DMS79 treated with DMSO at 0.1 percent for 48 hours (cell line): ENCODE measurements at places on chromosomes 3 and 15.

- peak; percentile 10 for DNase-seq
These were observed at the start of gene DLEC1 for GRCh38 chr3:38039101-38039898. TSS of gene DLEC1 (plus strand) at chr3:38039208. CDS start at chr3:38039226, 18 bp downstream.

DNA sequence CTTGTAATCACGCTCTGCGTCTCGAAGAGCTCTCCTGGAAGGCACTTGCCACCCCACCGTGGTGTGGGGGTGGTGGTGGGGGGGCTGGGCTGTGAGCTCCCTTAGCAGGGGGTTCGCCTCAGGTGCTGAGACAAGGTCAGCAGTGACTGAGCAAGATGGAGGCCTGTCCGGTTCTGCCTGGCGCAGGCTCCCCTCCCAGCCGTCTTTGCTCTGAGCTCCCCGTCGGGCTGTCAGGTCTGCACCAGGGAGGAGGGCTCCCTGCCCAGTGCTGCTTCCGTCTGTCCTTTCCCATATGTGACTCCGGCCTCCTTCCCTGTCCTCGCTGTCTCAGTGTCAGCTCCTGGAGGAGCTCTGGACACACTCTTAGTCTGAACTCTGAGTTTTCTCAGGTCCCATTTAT lies 80.0 kb downstream of the PLXNA1 start:
- no peak for DNase-seq

- no peak for DNase-seq
These were observed 17.8 kb upstream of the THUMPD3 start for GRCh38 chr3:9345041-9345440.

- peak; percentile 17 for DNase-seq
These were observed at the start of gene GASK1A for GRCh38 chr3:42979044-42979972. TSS of gene GASK1A (plus strand) at chr3:42979311. CDS start at chr3:42979643, 332 bp downstream.

DNA sequence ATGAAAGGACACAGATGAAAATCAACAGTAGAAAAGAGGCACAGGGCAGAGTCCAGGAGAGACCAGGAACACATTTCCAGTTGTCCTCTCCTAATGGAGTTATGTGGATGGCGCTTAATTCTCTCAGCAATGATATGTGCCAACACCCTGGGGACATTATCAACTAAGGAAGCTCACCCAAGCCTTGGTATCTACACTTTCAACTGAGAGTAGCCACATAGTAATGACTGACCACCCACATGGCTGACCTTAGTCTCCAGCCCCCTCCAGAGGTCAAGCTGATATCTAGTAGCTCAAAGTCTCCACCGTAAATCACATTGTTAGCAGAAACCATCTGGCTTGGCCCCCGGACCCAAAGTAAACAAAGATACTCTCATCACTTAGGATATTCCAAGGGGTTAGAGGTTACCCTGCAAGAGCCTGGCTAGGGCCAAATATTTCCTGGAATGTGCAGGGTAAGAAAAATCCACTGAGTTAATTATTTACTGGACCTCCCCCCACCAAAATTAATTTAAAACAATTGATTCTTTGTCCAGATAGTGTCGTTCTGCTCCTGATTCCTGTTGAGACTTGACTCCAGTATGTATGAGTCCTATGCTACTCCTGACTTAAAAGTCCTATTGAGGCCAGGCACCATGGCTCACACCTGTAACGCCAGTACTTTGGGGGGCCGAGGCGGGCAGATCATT lies 24.8 kb downstream of the GABRR3 start:
- no peak for DNase-seq

DNA sequence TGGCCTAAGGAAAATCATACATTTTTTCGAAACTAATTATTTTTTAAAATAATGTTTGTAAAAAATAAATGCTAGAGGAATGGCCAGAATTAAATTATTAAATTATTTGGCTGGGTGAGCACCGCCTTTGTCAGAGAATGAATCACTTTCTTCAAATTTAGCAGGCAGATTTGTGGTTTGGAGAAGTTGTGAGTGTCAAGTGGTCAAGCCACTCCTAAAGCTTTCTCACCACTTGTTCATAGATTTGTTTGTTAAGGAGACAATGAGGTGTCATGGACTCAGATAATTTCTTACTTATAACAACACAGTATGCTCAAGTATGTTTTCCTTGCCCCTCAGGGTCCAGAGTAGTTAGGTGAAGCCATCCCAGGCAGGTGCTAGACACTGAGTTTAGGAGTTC lies 196.2 kb downstream of the TUSC7 start:
- DNase-seq, result no peak

DNA sequence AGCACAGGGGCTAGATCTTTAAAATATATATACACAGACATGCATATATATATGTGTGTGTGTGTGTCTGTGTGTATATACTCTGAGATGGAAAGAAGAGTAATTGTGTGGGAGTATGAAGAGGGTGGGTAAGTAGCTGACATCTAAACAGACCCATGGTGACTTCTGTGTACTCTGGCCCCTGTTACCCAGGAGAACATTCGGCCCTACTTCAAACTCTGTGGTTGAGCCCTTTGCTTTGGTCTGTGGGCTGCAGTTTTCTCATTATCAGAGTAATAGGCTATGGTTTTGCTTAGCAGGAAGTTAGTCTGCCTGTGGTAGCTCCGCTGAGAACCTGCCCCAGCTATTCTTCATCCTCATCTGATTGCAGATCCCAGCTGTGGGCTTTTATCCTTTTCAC lies 141.4 kb downstream of the RBPMS2 start:
- no peak for DNase-seq

DNA sequence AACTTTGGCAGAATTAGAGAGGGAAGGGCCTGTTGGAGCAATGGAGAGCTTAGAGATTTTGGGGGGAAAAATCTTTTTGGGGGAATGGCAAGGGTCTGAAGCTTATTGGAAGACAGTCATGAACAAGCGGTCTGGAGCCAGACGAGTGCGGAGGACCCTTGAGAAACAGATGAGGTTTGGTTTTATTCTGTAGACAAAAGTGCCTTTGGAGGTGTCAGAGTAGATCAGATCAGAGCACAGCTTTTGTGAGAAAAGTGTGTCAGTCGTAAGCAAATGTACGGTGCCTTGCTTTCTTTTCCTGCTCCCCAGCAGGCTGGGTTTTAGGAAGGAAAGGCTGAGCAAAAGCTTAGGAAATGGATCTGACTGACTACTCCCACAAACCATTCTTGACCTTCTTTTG lies 236.8 kb upstream of the TPRG1 start:
- DNase-seq, result no peak

GRCh38 chr3:195259154-195259474 lies 11.8 kb downstream of the XXYLT1 start:
- peak; percentile 76 for DNase-seq

- DNase-seq, result peak; percentile 86
These were observed 91.3 kb downstream of the PLXNA1 start for GRCh38 chr3:127073941-127074820.

- DNase-seq, result peak; percentile 51
These were observed 1.8 kb downstream of the FOXL2 start for GRCh38 chr3:138944929-138945708.

- peak; percentile 85 for DNase-seq
These were observed at the start of gene IFRD2 for GRCh38 chr3:50292159-50293078. TSS of gene IFRD2 (minus strand) at chr3:50292429. CDS start at chr3:50292274, 155 bp downstream.

- DNase-seq, result no peak
These were observed 122.5 kb upstream of the ST8SIA2 start for GRCh38 chr15:92271179-92271578.
